ENCODE measurements at places on chromosomes 4 and X.

- DNase-seq = no peak
These were observed 17.7 kb downstream of the DOCK11 start for GRCh38 chrX:118513120-118513898.

DNA sequence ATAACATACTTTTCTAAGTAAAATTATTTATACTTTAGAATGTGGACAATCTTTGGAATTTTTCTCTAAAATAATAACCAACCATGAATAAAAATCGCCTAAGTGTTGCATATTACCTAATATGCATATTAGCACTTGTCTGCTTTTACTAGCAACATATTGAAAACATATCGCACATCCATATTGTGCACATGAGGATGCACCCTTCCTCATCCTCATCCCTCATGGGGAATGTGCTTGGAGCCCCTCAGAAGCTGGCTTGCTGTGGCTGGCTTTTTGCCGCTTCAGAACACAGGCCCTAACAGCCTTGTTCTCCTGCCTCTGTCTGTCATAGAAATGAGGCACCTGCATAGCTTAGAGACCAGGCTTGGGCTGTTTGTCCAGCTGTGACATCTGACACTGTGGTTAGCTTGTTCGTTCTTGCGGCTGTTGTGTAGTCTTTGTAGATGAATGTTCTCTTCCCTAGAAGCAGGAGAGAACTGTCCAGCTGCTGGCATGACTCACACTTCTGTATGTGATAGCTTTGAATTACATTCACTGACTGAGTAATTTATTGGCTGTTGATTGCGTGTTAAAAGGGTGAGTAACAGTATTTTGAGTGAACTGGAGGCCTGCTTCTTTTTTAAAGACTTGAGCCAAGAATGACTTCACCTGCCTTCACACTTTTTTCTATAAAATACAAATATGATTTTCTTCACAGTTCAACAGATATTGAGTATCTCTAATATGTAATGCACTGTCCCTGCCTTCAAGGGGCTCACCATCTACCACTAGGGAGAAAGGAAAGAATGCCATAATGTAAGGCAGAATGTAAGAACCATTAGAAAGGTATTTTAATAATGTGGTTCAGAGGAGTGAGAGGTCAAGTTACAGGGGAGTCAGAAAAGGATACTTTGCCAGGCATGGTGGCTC lies 81.9 kb downstream of the HMGB2 start:
- peak; percentile 87 for DNase-seq

GRCh38 chr4:124203613-124204238 lies 508.8 kb downstream of the ANKRD50 start:
- no peak for DNase-seq

- DNase-seq = no peak
These were observed 71.6 kb upstream of the LEF1 start for GRCh38 chr4:108240366-108240765.

DNA sequence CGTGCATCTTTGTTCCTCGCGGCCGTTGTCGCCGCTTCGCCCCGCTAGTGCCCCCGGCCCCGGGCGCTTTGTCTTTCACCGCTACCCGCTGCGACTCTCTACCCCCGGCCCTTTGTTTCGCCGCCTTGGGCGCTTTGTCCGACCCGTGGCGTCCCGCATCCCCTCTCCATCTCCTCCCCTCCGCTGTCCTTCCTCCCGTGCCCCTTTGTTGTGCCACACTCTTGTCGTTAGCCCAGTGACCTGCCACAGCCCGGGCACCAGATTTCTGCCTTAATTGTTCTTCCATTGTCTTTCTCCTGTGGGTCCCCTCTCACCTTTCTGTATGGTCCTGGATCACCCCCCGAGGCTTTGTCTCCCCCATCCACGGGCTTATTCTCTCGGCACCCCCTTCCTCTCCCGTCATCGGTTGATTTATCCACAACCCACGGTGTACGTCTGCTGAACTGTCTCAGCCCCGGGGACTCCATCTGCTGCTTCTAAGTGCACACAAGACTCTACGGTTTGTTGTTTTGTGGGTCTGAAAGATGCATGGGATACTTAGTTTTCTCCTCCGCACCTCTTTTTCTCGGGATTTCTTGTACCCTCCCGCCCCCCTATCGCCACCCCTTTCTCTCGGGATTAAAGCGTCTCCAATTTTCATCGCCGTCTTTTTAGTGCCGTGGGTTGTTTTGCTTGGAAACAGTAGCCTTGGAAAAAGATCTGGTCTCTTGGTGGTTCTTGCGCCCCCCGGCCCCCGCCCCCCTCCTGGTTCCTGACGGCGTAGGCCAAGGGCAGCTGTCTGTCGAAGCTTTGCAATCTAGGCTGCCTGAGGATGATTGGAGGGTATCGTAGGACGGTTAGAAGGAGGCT lies 783 bp downstream of the RBPJ start:
- no peak for DNase-seq

DNA sequence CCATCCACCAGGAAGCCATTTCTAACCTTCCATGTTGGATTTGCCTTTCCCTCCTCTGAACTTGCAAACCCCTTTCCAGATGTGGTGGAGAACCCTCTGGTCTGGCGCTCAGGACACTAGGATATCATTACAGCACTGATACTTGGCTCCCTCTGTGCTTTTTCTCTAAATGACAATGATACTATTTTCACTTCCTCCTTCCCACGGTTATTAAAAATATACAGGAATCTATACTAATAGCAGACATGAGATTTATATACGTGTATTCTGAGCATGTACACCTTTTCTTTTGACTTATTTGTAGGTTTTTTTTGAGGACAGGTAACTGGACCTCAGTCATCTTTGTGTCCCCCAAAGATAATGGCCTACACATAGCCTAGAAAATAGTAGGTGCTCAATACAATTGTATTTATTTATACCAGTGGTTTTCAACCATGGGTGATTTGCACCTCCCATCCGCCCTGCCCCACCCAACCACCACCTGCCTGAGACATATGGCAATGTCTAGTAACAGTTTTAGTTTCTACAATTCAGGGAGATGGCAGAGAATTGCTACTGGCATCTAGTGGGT lies 60.4 kb upstream of the PLAC8 start:
- no peak for DNase-seq

- no peak for DNase-seq
These were observed 1.1 kb downstream of the MORF4L2 start for GRCh38 chrX:103685396-103685795.

GRCh38 chr4:6873291-6873690 lies 36.3 kb upstream of the TBC1D14 start:
- no peak for DNase-seq

GRCh38 chrX:142095651-142096245 lies 109.3 kb downstream of the MAGEC2 start:
- no peak for DNase-seq

DNA sequence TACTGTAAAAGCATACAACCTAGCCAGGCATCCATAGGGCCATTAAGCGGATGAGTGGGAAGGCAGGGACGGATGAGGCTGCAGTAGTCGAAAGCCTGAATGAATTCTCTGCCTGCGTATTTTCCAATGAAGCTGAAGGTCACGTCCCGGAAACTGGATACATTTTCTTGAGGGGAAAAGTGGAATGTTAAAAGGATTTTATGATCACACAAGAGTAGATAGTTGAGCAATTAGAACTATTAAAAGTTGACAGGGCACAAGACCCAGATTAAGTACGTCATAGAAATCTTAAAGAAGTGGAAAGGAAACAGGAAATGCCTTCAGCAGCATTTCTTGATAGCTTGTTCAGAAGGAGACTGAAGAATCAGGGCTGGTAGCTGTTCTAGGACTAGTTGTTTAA lies 98.3 kb upstream of the CXXC4 start:
- no peak for DNase-seq

DNA sequence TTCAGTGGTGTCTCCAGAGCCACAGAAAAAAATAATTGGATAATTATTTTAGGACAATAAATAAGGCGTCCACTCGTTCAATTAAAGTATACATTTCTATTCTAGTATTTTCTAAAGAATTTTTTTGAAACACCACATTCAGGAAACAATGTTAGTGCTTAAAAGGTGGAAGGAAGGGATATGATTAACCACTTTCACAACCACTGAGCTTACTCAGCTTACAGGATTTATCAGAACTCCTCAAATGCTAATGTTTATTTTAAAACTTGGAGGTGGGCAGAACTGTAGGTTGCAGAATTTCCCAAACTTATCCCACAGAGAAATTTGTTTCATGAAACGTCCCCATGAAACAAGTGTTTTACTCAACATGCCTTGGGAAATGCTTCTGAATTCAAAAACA lies 54.3 kb upstream of the MAGEB2 start:
- no peak for DNase-seq

GRCh38 chr4:38889143-38889542 lies 21.5 kb downstream of the FAM114A1 start:
- no peak for DNase-seq

DNA sequence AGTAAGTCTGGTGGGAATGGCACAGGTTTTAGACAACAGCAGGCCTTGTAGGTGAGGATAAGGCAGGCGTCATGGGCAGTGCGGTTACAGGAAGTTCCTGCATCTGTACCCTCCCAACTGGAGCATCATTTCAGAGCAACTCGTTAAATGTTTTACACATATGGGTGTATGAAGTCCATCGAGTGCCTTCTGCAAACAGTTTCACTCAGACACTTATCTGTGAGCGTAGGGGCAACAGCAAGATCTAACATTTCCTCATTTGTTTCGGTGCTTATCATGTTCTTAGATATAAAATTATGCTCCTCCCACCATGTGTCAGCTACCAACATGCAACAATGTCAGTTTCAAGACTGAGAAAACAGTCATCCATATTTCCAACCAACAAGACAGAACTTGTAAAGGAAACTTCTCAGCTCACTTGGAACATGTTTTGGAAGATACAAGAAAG lies 69.9 kb downstream of the ELOVL6 start:
- no peak for DNase-seq

DNA sequence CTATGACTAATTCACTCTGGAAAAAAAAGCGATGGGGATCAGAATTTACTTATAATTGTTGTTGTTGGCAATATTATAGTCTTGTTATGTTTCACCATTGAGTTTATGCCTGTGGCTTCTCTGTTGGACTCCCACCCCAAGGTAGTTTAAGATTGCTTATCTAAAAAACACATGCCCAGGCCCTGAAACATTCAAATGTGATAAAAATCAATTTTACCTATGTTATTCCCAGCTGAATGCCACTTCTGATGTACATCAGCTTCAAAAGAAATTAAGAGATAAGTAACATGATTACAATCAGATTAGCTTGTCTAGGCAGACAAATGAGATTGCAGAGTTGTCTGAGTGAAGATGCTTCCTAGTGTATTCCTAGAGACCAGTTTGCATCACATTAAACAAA lies 484.7 kb downstream of the PCDH7 start:
- DNase-seq = no peak

GRCh38 chr4:82275431-82276331 lies 98.1 kb downstream of the HNRNPD start:
- no peak for DNase-seq

- DNase-seq = no peak
These were observed 26.4 kb downstream of the ATG4A start for GRCh38 chrX:108117988-108118387.

DNA sequence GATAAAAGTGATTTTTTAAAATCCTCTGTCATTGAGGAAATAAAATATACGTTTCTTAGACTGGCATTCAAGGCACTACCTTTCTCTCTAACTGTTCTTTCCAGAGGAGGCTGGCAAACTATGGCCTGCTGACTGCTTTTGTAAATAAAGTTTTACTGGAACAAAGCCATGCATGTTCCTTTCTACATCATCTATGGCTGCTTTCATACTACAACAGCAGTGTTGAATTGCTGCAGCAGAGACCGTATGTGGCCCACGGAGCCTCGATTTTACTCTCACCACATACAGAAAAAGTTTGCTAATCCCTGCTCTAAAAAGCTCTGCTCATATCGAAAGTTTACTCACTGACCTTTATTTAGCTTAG lies 20.2 kb downstream of the SETD7 start:
- DNase-seq = no peak

DNA sequence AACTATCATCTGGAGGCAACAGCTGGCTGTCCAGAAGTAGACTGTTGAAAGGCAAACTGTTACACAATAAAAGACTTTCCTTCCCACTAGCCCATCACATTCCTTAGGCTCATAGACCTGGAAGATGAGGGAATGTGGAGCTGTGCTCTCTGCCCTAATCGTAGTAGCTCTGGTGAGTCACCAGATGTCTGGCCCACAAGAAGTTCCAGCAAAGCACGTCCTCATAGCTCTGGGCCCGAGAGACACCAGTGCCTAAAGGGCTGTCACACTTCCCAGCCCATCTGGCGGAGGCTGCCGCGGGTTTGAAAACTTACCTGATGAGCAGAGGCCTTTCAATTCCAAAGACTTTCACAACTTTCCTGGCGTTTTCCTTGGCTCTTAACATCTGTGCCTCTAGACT lies 81.7 kb upstream of the STOX2 start:
- no peak for DNase-seq

GRCh38 chrX:2954541-2954940 lies 25.4 kb upstream of the ARSD start:
- DNase-seq = no peak

DNA sequence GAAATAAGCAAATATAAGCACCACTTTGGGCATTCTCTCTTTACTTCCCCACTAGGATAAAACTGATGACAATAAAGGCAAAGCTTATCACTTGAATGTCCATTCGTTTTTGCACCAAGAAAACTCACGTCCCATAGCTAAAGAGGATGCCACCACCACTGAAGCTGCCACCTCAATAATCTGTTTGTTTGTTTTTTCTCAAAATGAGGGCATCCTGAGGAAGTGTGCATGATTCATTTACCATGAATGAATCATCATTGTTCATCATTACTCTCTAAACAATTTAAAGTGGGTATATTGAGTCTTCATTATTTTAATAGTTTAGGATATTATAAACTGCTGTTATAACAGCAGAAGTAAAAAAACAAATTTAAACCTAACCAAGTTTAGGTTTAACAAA lies 168.2 kb downstream of the DCTD start:
- no peak for DNase-seq

DNA sequence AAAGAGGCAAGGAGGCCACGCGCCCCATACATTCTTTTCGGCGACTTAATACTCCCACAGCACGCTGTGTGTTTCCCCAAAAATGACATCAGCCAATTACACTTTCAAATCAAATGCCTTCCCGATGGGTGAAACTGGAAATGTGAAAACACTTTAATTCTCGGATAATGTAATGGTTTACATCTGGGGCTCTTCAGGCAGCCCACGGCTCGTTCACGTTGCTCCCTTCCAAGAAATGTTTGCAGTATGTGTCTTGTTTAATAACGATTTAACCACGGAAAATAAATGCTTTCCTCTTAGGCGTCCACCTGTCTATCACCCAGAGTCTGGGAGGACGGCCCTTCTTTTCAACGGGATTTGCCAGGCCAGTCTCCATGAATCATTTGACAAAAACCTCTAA lies 272.5 kb downstream of the SHOX start:
- DNase-seq = no peak

DNA sequence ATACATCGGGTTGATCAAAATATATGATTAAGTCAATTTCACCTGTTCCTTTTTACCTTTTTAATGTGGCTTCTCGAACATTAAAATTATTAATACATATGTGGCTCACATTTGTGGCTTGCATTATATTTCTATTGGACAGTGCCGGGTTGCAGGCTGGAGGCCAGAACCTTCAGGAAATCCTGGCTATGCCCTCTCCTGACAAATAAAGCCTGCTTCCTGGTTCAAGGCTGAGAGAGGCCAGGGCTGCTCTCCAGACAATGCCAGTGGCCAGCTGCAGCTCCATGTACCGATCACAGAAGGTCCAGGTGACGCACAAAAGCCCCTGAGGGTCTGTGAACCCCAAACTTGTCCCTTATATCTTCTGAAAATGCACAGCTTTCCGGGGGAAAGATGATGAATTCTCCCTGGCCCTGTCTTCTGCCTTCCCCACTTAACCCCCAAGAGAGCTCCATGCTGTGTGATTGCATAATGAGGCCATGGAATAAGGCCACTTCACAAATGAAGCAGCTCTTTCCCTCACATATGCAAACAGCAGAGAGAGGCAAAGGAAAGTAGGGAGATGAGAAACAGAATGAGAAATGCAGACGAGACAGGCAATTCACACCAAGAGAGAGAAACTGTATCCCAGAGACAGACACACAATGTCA lies 241.2 kb downstream of the BCOR start:
- DNase-seq = no peak
